Endothelial cell (in vitro differentiated cells): ENCODE measurements at places on chromosomes 11 and 22.

- no peak for DNase-seq
These were observed 11.8 kb downstream of the PNPLA5 start for GRCh38 chr22:43879901-43880540.

DNA sequence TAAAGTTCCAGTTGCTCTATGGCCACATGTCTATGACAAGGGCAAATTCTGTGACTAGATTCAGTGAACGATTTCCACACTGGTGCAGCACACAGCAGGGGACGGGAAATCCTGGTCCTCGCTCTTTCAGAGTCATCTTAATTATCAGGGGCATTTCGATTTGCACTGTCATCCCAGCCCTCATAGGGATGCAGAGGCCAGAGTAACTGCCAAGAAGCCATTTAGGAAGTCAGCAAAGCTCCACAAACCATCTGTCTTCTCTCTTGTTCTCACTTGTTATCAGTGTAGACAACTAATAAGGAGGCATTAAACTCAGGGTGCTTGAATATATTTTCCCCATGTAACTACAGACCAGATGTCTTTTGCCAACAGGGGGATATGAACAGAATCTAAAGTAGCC lies 151.7 kb downstream of the STK33 start:
- DNase-seq: no peak

GRCh38 chr22:24994070-24994763 lies 41.7 kb downstream of the KIAA1671 start:
- no peak for DNase-seq

- peak; percentile 50 for DNase-seq
These were observed 32.0 kb downstream of the TMEM184B start for GRCh38 chr22:38240734-38241252.

- DNase-seq: no peak
These were observed 114.0 kb downstream of the TBC1D22A start for GRCh38 chr22:46876357-46876934.

- no peak for DNase-seq
These were observed 1337.6 kb upstream of the TENM4 start for GRCh38 chr11:80778432-80778831.

GRCh38 chr11:11757909-11758308 lies 83.9 kb upstream of the USP47 start:
- no peak for DNase-seq

DNA sequence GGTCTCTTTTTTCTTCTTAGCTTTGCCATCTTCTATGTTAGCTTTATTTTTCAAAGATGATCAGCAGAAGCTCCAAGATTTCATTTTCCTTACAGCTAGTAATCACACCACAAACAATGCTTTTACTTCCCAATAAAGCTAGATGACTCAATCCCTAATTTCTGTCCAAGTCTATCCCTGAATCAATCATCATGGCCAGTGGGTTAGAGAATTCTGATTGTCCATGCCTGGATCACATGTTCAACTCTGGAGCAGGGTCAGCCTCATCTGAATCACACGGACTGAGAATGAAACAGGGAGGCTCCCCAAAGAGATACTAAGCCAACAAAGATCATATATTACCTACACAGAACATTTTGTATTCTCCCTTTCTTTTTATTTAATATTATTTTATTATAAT lies 79.6 kb downstream of the BBOX1 start:
- DNase-seq: no peak

- no peak for DNase-seq
These were observed 10.2 kb downstream of the ALDH3B2 start for GRCh38 chr11:67664213-67664585.

GRCh38 chr11:134734894-134735293 lies 322.9 kb upstream of the B3GAT1 start:
- no peak for DNase-seq

- DNase-seq: no peak
These were observed 686.9 kb downstream of the FAM181B start for GRCh38 chr11:82046778-82047177.

- DNase-seq: no peak
These were observed 91.7 kb upstream of the LMO1 start for GRCh38 chr11:8355416-8355742.

- no peak for DNase-seq
These were observed 19.7 kb downstream of the RASD2 start for GRCh38 chr22:35560366-35560765.

DNA sequence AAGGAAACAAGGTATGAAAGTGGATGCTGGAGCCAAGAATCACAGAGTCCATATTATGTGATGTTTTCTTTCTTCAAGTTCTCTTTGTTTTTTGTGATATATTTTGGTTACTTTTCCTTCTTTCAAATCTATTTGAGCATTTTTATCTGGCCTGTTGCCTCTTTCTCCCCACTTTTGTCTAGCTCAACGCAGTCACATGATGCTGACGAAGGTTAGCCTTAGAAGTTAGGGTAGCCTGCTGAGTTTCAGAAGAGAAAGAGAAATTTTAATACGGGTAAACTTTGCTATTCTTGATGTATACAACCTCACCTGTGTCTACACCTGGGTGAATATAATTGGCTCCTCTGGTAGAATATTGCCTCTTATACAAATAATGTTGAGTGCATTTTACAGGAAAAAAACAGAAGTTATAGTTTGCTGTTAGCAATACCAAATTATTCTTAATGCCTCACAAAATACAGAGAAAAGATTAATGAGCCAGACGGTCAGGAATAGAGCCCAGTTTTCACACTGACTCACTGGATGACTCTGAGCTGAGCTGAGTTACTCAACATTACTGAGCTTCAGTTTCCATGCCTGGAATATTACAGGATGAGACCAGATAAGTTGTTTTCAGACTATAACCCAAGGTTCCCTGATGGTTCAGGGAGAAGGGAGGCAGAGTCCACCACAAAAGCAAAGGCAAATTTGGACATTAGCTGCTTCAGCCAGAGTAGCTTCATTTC lies 161.6 kb upstream of the BDNF start:
- no peak for DNase-seq

DNA sequence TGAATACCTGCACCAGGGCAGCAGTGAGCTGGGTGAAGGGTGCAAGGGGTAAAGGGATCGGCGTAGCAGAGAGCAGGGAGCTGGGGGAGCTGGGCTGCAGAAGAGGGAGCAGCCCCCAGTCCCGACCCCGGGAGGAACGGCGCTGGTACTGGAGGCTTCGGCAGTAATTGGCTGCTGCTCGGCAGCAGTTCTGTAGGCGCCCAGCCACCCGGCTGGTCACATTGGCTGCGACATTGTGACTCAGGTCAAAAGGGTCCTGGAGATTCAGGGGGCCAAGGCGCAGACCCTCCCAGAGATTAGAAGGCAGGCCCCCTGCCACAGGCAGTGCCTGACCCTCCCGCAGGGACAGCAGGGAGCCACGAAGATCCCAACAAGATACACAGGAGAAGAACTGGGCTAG lies 2.1 kb upstream of the EEF1G start:
- DNase-seq: no peak

DNA sequence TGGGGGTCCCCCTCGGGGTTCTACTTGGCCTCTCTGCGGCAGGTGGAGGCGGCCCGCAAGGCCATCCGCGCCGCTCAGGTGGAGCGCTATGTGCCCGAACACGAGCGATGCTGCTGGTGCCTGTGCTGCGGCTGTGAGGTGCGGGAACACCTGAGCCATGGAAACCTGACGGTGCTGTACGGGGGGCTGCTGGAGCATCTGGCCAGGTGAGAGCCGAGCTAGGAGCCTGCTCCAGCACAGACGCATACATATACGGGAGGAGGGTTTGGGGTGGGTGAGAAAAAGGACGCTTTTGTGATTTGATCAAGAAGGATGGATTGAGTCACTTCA lies 415 bp downstream of the CENATAC start:
- DNase-seq: no peak

- no peak for DNase-seq
These were observed 88.1 kb downstream of the SERGEF start for GRCh38 chr11:17924713-17925112.
